ENCODE measurements at places on chromosomes 16 and 17.

- no peak for DNase-seq
Measured at GRCh38 chr16:15790458-15790857, 66.4 kb downstream of the MYH11 start.

DNA sequence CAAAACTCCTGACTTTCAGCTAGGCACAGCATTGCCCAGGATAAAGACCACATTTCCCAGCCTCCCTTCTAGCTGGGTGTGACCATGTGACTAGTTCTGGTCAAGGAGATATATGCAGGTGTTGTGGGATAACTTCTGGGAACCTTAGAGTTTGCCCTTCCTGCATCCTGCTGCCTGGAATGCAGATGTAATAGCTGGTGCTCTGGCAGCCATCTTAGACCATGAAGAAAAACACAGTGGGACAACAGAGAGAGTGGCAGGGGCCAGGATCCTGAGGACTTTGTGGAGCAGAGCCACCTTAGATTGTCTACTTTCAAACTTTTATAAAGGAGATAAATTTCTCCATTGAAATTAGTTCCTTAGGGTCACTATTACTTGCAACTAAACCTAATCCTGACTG lies 101.3 kb downstream of the GSG1L start:
- no peak for DNase-seq

- no peak for DNase-seq
Measured at GRCh38 chr17:28055546-28056275, 13.2 kb downstream of the NLK start.

- no peak for DNase-seq
Measured at GRCh38 chr17:55742272-55743102, 8.4 kb upstream of the PCTP start.

DNA sequence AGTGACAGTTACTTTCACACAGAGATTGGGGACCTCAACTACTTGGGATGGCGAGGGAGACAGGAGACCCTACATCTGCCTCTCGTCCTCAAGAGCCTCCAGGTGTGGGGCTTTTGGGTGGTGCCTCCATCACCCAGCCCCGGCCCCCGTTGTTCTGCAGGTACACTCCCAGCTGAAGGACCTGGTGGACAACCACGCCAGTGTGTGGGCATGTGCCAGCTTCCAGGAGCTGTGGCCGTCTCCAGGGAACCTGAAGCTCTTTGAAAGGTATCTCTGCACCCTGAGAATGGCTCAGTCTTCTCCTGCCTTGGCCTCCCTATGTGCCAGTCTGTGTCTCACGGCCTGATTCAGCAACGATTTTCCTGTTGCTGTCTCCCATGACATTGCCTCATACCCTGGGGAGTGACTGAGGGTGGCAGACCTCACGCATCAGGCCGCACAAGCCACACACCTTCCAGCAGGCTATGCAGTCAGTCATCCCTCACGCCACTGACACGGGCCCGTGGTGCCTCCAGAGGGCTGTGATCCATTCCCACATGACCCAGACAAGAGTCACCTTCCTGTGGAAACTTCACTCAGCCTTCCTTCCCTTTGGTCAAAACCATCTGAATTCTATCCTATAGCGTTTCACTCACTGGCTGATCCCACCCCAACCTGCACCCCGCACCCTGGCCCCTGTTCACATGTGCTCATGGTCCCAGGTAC lies 3.7 kb downstream of the CCNF start:
- no peak for DNase-seq

DNA sequence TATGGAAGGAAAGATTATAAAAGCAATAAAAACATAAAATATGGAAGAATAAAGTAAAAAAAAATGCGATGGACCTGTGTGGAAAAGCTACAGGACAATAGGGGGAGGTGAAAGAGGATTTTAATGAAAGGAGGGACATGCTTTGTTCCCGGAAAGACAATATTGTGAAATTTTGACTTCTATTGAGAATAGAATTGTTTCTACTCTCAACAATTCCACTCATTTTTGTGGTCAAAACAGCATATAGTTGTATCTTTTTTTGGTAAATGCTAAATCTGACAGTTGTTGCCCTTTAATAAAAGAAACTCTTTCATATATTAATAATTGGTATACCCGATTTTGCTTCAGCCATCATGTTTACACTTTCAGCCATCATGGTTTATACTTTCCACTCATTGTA lies 22.9 kb upstream of the APPBP2 start:
- no peak for DNase-seq

GRCh38 chr17:33072421-33073161 lies 80.9 kb downstream of the SPACA3 start:
- no peak for DNase-seq

DNA sequence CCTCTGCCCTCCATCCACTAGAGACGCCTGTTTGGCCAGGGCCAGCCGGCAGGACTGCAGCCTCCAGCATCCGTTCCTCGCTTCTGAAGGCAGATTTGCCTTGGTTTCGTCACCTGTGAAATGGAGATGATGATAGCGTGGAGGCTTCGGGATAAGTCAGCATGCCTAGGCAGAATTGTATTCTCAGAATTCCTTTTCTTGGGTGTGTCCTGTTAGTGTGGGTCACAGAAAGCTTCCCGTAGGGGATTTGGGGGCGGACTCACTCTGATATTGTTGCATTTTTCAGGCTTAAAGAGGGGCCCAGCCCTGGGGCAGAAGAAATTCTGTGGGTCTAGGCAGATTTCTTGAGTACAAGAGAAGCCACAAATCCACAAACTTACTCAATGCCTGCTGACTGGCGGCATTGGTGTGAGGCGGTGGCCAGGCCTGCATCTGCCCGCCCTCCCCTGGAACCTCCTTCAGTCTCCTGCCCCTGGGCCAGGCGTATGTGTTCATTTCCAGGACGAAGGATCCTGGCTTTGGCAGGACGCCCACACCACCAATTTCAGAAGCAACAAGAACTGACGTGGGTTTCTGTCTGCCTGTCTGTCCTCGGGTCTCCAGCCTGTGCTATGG lies 17.6 kb downstream of the CCDC42 start:
- no peak for DNase-seq

DNA sequence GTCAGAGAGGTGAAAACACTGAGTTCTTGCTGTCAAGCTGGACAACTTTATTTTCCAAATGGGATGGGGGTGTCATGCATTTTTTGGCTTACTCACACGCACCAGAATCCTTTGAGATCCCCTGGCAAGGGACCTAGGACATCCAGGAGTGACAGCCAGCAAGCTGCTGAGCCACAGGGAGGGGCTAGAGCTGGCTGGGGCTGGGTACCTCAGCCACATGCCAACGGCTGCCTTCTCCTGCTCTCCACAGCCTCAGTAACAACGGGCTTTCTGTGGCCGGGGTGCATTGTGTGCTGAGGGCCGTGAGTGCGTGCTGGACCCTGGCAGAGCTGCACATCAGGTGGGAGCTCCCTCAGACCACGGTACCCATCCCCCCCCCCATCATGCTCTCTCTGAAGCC lies 47.6 kb downstream of the NLRC5 start:
- DNase-seq, result no peak

- DNase-seq, result no peak
Measured at GRCh38 chr16:73337373-73338296, 289.7 kb upstream of the ZFHX3 start.

- no peak for DNase-seq
Measured at GRCh38 chr17:82396601-82397435, 21.3 kb upstream of the HEXD start.

GRCh38 chr16:49661465-49662187 lies 194.3 kb downstream of the ZNF423 start:
- DNase-seq, result no peak

- no peak for DNase-seq
Measured at GRCh38 chr17:27363326-27363725, 69.4 kb downstream of the WSB1 start.

GRCh38 chr17:39132192-39132610 lies 19.2 kb downstream of the PLXDC1 start:
- no peak for DNase-seq

DNA sequence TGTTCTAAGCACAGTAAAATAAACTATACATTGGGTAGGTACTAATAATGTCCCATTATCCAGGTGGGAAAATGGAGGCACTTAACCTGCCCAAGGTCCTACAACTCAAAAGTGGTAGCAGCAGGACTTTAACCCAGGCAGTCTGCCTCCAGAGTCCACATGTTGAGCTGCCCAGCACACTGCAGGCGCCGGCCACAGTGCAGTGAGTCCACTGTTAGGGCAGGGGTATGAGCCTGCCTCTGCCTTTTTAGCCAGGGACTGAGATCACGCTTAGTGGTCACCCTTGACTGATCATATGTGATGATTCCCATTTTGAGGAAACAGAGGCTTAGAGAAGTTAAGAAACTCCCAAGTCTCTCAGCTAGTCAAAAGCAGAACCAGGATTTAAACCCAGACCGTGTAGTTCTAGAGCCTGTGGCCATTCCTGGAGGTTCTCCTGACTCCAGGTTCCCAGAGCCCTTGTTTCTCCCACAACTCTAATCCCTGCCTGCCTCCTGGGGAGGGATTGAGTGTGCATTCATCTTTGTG lies 8.4 kb downstream of the CES1 start:
- DNase-seq, result no peak

DNA sequence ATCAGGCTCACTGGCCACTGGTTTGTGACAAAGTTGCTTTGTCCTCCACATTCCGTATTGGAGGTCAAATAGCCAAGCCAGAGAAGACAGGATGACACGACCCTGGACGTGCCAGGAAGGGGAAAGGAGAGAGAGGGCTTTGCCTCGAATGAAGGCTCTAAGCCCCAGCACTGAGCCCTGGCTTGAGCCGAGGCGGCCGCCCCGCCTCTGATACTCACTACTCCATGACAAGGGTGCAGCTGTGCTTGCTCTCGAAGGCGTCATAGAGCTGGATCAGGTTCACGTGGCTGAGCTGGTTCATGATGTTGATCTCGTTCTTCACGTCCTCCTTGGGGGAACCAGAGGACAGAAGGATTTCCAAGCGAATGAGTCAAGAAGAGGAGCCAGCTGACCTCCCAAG lies 19.3 kb downstream of the MYLK3 start:
- no peak for DNase-seq

DNA sequence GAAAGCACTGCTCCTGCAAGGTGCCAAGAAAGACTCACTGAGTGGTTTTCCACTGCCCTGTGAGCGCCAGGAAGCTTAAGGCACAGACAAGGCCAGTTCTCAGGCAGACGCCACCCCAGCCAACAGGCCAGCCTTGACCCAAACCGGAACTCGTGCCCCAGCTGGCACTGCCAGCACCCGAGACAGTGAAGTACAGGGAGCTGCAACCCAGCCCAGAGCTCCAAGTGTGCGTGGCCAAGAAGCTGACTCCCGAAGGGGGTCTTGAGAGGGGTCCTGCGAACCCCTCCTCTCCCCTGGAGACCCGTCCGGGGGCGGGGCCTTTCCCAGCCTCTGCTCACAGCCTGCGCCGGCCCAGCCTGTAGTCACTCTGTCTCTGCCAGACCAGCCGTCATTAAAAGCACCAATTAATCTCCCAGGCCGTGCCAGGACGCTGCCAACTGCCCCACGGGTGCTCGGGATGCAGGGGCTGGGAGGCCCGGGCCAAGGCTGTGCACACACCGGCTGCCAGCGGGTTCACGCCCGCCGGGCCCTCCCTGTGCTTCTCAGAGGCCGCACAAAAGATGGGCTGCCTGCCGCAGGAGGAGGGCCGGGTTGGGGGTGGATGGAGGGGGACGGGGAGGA lies 4.4 kb upstream of the SOX8 start:
- no peak for DNase-seq

GRCh38 chr16:81657224-81657623 lies 121.9 kb upstream of the PLCG2 start:
- DNase-seq, result no peak

GRCh38 chr16:75244844-75245758 lies 6.3 kb downstream of the BCAR1 start:
- no peak for DNase-seq

GRCh38 chr17:51703361-51704341 lies 443.3 kb downstream of the UTP18 start:
- DNase-seq, result no peak

GRCh38 chr17:77830816-77831473 lies 127.6 kb upstream of the TNRC6C start:
- DNase-seq, result no peak

DNA sequence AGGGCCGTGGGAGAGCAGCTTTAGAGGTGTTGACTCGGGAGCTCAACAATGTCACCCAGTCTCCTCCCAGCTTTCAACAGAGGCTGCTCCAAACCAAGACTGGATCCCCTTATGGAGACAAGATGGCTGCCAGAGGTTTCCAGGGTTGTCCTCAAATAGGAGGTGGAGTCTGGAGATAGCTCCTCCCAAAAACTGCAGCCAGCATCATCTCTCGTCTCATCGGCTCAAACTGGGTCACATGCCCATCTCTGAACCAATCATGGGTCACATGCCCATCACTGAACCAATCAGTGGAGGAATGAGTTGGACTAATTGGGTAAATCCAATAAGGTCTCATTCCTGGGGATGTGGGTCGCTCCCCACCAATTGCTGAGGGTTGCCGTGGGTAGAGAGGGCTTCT lies 41.1 kb upstream of the C16orf82 start:
- no peak for DNase-seq

DNA sequence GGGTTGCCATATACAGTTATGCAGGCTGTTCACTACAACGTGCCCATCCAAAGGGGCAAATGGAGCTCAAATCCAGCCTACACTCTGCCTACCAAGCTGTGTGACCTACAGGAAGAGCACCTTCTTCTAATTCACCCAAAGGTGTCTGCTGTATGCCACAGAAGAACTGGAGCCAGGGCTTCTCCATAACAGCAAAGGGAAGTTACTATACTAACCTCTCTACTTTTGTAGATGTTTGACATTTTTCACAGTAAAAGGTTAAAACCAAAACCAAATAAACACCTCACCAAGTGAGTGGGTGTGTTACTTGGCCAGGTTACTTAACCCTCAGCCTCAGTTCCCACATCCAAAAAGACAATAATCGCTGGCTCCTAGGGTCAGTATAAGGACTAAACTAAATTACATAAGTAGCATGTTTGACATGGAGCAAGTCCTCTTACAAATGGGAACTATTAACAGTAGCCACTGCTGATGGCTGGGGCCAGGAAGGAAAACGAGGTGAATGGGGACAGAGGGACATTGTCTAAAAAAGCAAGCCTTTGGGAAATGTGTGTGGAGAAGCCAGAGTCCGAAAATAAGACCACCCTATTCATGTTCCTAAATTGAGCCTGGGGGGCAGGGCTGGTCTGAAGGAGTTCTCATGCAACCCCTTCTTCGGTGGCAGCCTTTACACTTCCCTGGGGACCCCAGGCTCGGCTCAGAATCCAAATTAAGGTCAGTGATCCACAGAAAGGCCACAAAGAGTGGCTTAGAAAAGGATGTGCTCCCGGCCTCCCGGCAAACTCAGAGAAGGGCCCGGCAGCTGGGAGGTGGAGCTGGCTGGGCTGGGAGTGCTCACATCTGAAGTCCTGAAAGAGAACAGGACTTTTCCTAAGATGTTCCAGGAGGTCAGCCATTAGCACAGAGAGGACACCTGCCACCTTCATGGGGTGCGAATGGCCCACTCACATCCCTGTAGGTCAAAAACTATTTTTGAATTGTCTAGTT lies 13.5 kb downstream of the CUEDC1 start:
- DNase-seq, result no peak

DNA sequence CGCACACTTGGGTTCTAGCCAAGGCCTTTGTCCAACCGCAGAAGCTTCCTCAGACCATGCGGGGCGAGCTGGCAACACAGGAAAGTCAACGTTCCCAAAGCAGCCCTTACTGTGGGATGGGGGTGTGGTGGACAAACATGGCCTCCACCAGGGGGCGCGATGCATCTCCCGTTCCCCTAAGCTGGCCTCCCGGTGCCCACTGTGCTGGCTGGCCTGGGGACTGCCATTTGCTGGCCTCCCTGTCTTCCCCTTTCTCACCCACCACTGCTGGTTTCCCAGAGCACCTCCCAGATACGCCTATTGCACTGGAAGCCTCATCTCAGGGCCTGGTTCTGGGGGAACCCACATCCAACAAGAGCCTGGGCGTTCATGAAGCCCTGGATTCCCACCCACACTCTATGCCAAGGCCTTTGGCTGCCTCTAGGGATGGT lies 145.3 kb downstream of the IRF8 start:
- DNase-seq, result no peak

- no peak for DNase-seq
Measured at GRCh38 chr16:23345237-23345636, 43.1 kb downstream of the SCNN1B start.

Measured in CD4-positive, alpha-beta T cell treated with Interleukin-6 at 100 ng/mL for 8 hours (primary cell).